ENCODE measurements at places on chromosomes 5 and 9. TPM values are rescaled to one million over a fixed set of nuclear protein-coding genes. Genes with fewer than 3 reads are reported as not detected.

The EIF4EBP3 gene
- 2.2 TPM for total RNA-seq

The IL9 gene
- not detected for total RNA-seq

The KIF12 gene
- 2.2 TPM for total RNA-seq

The WHRN gene
- total RNA-seq: 6.9 TPM

The LHX3 gene
- 0.09 TPM for total RNA-seq

The SLCO6A1 gene
- not detected for total RNA-seq

The MXD3 gene
- 16.5 TPM for total RNA-seq

The FOXD4L4 gene
- not detected for total RNA-seq

The SOX30 gene
- 0.05 TPM for total RNA-seq

The TMEM161B gene
- 7.8 TPM for total RNA-seq

The FOXD4 gene
- total RNA-seq: 0.58 TPM

The KIF4B gene
- 0.04 TPM for total RNA-seq

The RAB3C gene
- total RNA-seq: not detected

The DPM2 gene
- 50.0 TPM for total RNA-seq

The ADAMTS6 gene
- 0.11 TPM for total RNA-seq

The GRAMD2B gene
- total RNA-seq: 1.2 TPM

The GPX8 gene
- total RNA-seq: 49.4 TPM

Measured in A549 treated with DMSO at 1 μM for 4 hours (cell line).